Stimulated activated CD4-positive, alpha-beta T cell treated with anti-CD3 and anti-CD28 coated beads, TNF-alpha, amount 100 ng/mL, for 48 hours (primary cell): ENCODE measurements at places on chromosomes 2 and 18.

GRCh38 chr2:200330351-200331060 is 24.0 kb downstream of the SPATS2L start:
- DNase-seq: no peak

GRCh38 chr2:33437297-33437696 is 39.2 kb upstream of the RASGRP3 start:
- no peak for DNase-seq

GRCh38 chr18:8097927-8098326 is 511.3 kb upstream of the RAB12 start:
- no peak for DNase-seq

- DNase-seq: no peak
Observed at GRCh38 chr18:77116201-77117080, 16.1 kb downstream of the MBP start.

GRCh38 chr2:230796280-230796862 is 68.4 kb upstream of the ITM2C start:
- no peak for DNase-seq

- DNase-seq: no peak
Observed at GRCh38 chr2:159879051-159879604, 81.1 kb upstream of the CD302 start.
